WTC11 (cell line): ENCODE measurements at places on chromosomes 13 and 19. TPM values are rescaled to one million over a fixed set of nuclear protein-coding genes. Genes with fewer than 3 reads are reported as not detected.

- peak; percentile 17 for DNase-seq
Observed at GRCh38 chr13:23510979-23511735, 59.1 kb upstream of the TNFRSF19 start.

DNA sequence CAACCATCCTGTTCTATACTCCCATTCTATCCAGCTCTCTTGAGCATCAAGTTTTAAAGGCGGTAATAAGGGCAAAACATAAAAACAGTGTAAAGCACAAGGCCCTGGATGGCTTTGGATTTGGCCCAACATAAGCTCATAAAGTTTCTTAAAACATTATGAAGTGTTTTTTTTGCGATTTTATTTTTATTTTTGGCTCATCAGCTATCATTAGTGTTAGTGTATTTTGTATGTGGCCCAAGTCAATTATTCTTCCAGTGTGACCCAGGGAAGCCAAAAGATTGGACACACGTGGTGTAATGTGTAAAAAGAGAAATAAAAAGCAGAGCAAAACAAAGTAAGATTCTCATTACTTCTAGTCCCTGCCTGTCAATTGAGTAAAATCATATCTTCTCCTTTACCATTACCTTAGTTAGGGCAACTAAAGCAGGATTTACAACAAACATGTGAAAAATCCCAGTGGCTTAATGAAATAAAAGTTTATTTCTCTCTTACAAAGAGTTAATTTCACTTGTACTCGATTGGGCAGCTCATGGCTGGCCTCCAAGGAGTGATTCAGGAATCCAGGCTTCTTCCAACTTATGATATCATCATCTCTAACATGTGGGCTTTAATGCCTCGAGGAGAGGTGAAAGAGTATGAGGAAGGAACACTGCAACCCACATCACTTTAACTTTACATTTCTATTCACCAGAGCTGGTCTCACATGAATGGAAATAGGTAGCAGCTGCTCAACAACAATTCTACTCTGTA, 725.2 kb upstream of the SLITRK1 start:
- no peak for DNase-seq

- DNase-seq = no peak
Observed at GRCh38 chr19:7894612-7895309, 6.5 kb downstream of the LRRC8E start.

GRCh38 chr13:100124265-100124664, 35.4 kb downstream of the PCCA start:
- DNase-seq = no peak

GRCh38 chr13:97280478-97280877, 58.3 kb downstream of the MBNL2 start:
- no peak for DNase-seq

DNA sequence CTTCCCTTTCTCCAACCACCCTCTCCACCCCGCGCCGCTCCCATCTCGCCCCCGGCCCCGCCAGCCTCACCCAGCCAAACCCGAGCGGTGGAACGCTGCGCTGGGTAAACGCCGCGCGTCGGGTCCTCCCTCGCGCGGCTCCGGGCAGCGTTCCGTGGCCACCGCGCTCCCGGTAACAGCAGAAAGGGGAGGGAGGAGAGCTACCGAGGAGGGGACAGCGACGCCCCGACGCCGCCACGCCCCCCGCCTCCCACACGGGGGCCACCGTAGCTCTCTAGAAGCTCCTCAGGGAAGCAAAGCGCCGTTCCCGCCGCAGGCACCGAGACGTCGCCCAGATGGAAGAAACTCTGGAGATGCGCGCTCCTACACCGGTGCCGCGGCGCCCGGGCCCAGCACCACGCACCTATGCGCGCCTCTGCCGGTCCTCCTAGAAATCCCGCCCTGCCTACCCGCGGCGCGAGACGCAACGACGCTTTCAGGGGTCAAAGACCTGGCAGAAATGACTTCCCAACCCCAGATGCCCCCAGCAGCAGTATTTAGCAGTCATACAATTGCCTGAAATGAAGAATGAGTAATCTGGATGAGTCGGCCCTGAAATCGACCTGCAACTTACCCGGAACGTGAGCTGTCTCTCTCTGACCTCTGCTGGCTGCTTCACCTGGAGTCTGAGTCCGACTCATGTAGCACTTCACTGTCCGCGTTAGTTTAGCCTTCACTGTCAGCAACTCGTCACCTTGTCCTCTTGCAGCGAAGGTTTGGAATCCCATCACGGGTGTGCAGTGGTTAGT, at the start of gene RUBCNL:
TSS of gene RUBCNL (minus strand) at position 189 of the 788 bp plus-strand sequence. CDS start 14,777 bp downstream, outside the sequence.
- DNase-seq = peak; percentile 70

DNA sequence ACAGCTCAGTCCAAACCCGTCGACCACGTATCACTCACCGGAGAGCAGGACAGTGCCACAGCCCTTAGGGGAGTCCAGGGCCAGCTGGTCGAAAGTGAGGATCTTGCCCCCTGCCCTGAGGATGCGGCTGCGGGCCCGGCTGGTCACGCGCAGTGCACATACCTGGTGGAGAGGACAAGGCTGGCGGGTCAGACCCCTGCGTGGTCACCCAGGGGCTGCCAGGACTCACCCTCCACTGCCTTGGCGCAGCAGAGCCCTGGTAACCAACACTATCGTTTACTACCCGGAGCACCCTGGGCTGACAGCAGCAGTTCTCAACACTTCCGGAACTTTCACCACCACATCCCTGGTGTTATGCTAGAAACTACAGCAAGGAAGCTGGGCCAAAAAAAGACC, 1.2 kb upstream of the FAM83E start:
- no peak for DNase-seq

- no peak for DNase-seq
Observed at GRCh38 chr13:39946769-39947168, 291.3 kb downstream of the COG6 start.

OPA3 gene
- total RNA-seq = 10.1 to 16.1 TPM (median 14.9 TPM) in 3 replicates

ZNF780B gene
- total RNA-seq = 21.1 to 23.7 TPM (median 22.9 TPM) in 3 replicates
